ENCODE measurements at places on chromosomes 1 and 21.

GRCh38 chr1:204994086-204994862, 48.7 kb upstream of the CNTN2 start:
- DNase-seq: peak; percentile 29

- DNase-seq: peak; percentile 83
Observed at GRCh38 chr1:21262293-21263051, 27.8 kb downstream of the ECE1 start.

- DNase-seq: peak; percentile 89
Observed at GRCh38 chr1:153617663-153618062, 1.5 kb upstream of the S100A14 start.

DNA sequence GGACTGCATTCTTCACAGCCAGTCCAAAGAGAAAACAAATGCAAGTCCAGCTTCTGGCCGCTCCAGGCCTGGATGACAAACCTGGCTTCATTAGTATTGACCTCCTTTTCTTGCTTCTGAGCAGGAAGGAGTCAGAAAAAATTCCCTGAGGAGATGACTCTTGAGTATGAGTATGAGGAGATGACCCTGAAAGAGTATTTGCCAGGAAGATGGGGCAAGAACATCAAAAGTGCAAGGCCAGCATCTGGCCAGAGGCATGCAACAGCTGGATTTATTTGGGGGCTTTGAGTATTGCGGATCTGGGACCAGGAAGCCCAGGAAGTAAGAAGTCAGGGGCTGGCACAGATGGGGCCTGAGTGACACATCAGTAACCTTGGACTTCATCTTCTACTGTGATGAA, 113.9 kb downstream of the GLIS1 start:
- peak; percentile 13 for DNase-seq

DNA sequence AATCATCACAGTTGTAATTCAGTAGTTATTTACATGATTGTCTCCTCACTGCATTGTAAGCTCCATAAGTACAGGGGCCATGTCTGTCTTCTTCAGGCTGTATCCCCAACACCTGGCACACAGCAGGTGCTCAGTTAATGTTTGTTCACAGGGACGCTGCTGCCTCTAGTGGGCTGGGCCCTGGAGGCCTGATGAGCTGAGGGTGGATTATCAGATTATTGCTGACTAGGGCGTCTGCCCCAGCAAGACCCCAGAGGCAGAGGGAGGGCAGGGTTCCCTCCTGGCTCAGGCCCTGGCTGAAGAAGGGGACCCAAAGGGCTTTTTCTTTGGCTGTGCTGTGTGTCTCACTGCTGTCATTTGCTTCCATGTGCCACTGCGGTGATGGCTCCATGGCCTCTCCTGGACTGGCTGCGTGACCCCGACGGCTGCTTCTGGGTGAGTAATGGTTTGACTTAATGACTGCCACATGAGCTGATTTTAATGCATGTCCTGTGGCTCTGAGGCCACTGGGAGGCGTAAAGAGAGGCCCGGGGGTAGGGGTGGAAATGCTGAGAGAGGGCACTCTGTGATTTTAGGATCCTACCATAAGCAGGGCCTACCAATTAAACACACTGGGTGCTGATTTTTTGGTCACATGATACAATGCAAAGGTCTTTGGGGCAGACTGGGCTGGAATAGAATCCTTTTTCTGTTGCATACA, 20.8 kb upstream of the EPB41 start:
- peak; percentile 64 for DNase-seq

- no peak for DNase-seq
Observed at GRCh38 chr1:170241266-170241851, 95.6 kb downstream of the NTMT2 start.
